ENCODE measurements at places on chromosomes 3 and 15.

- no peak for DNase-seq
These were observed 213.2 kb upstream of the MRPL3 start for GRCh38 chr3:131716007-131716406.

DNA sequence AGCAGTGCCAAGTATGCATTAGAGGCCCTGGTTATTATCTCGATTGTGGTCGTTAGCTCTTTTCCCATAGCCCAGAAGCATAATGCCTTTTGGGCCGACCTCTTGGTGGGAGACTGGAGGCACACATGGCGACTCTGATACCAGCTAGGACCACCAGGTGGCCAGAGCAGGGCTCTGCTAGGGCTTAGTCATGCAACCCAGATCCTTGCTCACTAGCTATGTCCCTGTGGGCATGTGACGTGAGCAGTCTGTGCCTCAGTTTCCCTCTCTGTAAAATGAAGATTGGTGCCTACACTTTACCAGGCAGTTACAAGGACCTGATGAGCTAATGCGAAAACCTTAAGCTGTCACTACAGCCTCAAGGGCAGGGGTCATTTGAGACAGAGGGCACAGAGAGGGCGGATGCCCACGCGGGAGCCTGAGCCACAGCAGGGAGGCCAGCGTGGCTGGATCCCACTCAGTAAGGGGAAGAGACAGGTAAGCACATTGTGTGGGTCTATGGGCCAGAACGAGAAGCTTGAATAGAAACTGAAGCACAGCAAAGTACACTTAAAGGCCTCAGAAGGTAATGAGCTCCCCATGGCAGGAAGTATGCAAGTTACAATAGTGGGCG, 8.8 kb downstream of the KLF15 start:
- DNase-seq, result no peak

DNA sequence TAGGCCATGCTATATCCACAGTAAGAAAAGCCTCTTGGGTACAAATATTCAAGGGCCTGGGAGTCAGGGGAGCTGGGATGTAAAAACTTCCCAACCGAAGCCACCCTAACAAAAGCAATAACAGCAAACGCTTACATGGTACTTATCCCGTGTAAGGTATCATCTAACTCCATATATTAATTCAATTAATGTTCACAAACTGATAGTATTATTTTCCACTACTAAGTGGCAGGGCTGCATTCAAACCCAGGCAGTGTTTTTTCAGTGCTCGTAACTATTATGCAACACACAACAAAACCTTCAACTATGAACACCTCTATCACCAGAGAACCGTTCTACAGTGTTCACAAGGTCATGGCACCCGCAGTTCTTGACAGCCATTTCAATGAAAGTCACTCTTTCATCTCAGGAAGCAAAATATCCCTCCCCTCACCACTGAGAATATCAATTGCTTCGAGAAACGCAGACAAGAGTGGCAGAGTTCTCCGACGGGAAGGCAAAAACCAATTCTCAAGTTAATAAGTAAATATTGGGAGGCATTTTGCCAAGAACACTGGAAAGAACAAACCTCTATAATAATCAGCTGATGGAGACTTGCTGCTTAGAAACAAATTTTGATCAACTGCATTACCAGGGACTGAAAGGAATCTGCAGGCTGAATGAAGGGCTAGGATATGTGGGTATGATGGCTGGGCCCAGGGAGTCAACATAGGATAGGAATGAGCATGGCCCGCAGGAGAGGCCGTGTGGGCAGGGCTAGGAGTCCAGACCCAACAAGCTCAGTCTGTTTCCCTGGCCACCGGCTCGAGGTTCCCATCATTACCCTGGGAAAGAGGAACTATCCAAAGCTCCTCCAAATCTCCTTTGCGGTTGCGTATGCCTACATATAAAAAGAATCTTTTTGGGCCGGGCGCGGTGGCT, 72.3 kb downstream of the XXYLT1 start:
- no peak for DNase-seq

GRCh38 chr3:137199678-137200077, 241.9 kb downstream of the IL20RB start:
- no peak for DNase-seq

DNA sequence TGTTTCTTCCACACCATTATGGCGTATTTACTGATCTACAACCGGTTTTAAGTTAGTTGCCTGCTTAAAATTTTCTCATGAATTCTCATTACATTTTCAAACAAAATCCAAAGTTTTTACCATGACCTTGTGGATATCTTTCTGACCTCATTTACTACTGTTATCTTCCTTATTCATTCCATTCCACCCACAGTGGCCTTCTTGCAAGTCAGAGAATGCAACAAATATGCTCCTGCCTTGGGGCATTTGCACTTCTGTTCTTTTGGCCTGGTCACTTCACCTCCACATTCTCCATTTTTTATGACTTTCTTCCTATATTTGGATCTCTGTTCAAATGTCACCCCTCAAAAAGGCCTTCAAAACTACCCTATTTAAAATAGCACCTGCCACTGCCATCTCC, 8.8 kb upstream of the SLC15A2 start:
- DNase-seq, result no peak

DNA sequence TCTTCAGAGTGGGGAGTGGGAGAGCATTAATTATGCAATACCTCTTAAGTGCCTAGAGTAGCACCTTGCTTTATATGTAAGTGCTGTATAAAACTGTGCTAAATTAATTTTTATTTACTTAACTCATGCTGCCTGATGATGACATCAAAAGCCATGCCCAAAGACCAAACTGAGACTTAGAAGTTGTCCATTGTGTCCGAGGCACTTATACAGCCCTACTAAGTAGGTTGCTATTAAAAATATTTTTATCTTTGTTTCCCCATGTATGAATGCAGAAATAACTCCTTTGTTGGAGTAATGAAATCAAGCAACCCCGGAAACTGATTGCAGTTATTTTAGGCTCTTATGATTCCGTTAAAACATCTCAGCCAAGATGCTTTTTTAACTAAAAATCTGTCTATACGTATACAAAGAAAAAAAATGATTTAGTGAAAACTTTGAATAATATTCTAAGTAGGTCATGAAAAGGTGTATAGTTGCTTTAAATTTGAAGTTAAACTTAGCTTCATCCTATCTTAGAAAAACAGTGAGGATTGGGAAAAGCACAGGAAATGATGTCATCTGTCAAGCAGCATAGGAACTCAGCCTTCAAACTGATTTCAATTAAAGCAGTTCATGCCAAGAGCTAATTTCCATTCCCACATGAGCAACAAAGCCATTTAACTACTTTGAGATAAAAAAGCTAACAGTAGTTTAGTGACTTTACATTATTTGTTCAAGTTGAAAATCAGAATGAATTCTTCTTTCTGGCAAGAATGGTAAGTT, 43.0 kb downstream of the FBN1 start:
- DNase-seq, result no peak

DNA sequence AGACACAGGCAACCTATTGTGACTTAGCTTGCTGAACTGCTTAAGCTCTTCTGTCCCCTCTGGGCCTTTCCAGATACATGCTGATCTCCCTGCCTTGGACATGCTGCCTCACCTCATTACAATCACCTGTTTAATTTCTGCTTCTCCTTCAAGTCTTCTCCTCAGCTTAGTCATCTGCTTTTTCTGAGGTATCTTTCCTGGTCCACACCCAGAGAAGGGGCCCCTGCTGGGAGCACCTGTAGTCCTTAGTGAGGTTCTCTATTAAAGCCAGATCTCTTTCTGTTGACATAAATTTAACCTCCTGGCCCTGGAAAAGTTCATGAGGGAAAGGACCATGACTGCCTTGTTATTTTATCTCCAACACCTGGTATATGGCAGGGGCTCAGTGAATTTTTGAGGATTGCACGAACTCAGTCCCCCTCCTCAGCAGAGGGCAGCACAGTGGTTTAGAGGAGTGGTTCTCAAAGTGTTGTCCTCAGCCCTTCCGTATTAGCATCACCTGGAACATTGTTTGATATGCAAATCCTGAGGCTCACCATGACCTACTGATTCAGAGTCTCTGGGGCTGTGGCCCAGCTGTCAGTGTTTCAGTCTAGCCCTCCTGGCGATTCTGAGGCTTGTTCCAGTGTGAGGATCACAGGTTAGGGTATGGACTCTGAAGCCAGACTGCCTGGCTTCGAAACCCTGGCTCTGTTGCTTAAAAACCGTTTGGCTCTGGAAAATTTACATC, 12.7 kb downstream of the COL6A6 start:
- DNase-seq, result no peak

GRCh38 chr3:161500068-161500796, 3.6 kb downstream of the OTOL1 start:
- no peak for DNase-seq

DNA sequence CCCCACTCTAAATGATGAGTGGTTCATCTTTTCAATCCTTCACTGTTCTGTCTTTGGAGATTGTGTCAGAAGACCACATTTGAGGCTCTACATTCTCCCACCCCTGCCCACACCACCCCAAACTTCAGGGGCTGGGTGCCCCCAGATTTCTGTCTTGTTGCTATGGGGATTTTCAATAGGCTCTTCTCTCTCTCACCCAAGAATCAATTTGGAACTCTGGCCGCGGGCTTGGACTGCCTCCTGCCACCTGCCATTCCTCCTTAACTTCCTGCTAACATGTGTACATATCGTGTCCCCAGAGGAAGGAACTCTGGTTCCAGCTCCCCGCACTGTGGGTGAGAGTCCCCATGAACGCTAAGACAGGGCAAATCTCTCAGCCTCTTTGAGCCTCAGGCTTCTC, 67.4 kb upstream of the LARS2 start:
- no peak for DNase-seq

DNA sequence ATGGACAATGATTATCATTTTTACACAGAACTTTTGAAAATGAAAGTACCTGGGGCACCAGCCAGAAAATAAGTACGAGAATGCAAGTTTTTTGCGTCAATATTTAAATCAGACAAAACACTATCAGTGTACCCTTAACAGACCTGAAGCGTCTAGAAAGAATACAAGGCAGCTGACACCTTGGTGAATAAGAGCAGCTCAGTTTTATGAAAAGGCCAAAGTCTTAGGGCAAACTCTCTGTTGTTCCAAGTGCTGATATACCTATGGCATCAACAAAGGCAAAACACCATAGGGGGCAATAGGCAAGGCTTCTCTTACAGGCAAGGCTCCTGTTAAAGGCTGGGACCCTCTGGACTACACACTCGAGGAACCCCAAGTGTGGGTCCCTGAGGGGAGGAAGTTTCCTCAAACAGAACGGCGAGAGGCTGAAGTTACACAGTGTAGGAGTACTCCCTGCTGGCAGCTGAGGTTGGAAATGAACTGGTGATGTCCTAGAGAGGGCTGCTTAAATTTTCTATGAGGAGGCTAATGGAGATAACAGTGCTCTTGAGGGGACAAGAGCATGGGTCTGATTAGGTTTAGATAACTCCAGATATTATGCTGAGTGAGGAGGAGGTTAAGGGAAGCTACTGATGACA, 291.0 kb downstream of the TIGIT start:
- no peak for DNase-seq

Data from left forelimb (tissue), 1 donor.